ENCODE measurements at places on chromosomes 3 and 15.

- DNase-seq: no peak
Observed at GRCh38 chr3:120148187-120148949, 54.1 kb upstream of the GSK3B start.

- no peak for DNase-seq
Observed at GRCh38 chr15:57969355-57969754, 96.2 kb downstream of the ALDH1A2 start.

DNA sequence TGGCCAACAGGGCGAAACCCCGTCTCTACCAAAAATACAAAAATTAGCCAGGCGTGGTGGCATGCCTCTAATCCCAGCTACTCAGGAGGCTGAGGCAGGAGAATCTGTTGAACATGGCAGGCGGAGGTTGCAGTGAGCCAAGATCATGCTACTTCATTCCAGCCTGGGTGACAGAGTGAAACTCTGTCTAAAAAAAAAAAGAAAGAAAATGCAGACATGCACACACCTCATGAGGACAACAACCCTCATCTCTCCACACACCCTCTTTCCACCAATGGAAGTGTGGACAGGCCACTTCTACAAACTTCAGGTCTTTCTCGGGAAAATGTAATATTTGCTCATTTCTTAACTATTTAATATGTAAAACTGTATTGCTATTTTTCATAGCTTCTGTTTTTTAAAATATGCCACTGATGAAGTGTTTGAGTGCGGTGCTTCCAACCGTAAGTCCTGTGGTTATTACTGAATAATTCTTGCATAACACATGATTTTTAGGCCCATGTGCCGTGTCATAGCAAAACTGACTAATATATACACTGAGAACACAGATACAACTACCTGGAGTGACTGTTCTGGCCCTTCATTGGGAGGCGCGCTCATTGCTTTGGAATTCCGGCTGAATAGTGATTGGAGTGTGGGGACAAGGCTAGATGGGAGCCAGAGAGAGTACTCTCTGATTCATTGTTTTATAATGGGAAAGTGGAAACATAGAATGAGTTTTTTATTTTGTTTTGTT, 23.1 kb downstream of the LRRC31 start:
- no peak for DNase-seq

DNA sequence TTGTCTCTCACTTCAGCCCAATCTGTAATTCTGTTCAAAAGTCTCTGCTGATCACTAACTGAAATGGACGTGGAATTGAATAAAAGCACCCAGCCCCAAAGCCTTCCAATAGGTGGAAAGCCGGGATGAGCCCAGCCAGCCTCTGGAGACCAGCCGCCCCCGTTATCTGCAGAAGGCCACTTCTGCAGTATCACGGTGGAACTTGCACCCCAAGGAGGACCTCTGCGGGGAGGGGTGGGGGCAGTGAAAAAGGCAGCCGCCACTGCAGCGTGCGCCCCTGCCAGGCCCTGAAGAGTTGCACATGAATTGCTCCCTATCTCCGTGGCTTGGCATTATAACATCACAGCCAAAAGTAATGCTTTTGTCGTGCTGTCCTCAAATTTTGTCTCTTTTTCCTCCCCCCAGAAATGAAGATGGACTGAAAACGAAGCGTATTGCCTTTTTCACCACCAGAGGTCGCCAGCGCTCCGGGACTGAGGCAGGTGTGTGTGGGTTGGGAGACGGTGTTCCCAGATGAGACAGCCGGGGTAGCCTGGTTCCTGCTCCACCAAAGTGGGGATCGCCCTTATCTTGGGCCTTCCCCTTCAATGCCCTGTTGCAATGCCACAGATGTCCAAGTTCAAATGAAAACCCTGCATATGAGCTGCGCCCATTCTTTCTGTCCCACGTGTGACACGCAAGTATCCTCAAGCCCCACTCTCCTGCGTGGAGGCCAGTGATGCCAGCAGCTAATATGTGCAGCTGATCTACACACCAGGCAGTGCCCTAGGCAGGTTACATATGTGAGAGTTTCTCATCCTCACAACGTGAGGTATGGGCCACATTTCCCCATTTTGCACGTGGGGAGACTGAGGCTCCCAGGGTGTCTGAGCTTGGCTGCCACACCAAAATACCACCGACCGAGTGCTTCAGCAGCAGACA, 96.0 kb downstream of the LRRK1 start:
- DNase-seq: peak; percentile 21

DNA sequence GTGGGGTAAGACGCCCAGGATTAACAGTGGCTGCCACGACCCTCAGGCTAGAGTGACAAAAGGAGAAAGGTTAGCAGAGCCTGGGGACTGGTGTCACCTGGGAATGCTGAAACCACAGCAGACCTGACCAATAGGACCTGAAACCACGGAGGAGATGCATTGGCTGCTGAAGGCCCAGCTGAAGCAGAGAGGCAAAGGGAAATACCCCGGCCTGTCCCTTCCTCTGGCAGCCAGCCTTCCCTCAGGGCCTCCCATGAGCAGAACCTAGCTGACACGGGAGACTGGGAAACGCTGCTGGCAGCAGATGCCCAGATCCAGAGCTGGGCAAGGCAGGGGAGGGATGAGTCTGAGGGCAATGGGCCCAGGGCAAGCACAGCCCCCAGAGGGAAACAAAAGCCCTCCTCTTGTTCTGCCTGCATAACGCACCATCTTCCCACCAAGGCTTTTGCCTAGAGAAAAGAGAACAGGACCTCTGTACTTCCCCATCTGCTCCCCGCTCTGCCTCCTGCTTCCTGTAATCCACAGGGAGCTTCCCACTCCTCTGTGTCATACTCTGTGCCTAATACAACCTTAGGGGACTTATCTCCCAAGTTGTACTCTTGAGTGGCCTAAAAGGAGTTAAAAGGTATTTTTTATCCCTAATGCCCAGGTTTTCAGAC, 216.2 kb downstream of the ABHD5 start:
- DNase-seq: no peak

DNA sequence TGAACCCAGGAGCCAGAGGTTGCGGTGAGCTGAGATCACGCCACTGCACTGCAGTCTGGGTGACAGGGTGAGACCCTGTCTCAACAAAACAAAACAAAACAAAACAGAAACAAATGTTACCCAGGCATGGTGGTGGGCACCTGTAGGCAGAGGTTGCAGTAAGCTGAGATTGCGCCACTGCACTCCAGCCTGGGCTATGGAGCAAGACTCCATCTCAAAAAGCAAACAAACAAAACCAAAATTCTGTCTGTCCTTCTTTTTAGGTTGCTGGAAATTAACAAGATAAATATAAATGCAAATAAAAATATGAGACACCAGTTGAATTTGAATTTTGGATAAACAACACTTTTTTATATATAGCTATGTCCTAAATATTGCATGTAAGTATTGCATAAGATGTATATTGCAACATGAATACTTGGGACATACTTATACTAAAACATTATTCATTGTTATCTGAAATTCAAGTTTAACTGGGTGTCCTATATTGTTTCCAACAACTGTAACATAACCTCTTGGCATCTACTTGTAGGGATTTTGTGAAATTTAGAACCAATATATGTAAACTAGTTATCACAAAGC, 4.7 kb upstream of the CEP97 start:
- no peak for DNase-seq

DNA sequence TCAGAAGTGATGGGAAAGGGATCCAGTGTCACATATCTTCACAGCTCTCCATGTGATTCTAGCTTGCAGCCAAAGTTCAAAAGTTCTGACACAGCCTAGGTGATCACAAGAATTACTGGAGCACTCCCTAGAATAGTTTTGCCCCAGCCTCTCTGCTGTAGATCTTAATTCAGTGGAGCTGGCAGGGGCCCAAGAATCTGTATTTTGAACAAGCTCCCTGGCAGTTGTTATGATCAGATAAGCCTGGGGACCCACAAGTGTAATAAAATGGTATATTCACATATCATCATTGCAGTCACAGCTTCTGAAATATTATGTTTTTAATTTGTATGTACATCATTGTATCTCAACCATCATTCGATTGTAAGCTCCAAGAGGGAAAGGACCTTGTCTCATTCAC, 62.3 kb downstream of the NOX5 start:
- DNase-seq: no peak

Data from COR-L47 (cell line).